CD4-positive, alpha-beta memory T cell (primary cell): ENCODE measurements at places on chromosomes 16 and 17.

DNA sequence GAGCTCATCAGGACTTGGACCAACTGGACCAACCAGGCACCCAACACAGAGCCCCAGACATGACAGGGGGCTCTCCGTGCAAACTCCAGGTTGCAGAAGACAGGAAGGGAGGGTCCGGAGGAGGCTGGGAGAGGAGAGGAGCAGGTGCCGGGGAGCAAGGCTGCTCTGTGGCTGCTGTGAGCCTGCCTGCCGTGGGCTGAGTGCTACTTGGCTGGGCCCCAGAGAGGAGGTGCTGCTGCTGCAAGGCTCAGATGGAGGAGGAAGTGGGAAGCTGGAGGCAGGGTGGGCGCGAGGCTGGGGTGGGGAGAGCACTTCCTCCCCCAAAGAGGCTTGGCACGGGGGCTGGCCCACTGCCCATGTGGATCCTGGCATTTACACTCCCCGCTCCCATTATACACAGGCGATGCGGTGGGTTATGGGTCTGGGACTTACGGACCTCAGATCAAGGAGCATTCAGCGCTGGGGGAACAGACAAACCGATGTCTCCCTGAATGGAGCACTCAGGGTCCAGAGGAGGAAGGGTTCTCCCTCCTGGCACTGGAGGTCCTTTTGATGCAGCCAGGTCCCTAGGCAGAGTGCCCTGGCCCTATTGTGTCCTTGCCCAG is 15.9 kb downstream of the EPOP start:
- no peak for DNase-seq

- DNase-seq = no peak
Measured at GRCh38 chr16:61617219-61617783, 418.9 kb downstream of the CDH8 start.

DNA sequence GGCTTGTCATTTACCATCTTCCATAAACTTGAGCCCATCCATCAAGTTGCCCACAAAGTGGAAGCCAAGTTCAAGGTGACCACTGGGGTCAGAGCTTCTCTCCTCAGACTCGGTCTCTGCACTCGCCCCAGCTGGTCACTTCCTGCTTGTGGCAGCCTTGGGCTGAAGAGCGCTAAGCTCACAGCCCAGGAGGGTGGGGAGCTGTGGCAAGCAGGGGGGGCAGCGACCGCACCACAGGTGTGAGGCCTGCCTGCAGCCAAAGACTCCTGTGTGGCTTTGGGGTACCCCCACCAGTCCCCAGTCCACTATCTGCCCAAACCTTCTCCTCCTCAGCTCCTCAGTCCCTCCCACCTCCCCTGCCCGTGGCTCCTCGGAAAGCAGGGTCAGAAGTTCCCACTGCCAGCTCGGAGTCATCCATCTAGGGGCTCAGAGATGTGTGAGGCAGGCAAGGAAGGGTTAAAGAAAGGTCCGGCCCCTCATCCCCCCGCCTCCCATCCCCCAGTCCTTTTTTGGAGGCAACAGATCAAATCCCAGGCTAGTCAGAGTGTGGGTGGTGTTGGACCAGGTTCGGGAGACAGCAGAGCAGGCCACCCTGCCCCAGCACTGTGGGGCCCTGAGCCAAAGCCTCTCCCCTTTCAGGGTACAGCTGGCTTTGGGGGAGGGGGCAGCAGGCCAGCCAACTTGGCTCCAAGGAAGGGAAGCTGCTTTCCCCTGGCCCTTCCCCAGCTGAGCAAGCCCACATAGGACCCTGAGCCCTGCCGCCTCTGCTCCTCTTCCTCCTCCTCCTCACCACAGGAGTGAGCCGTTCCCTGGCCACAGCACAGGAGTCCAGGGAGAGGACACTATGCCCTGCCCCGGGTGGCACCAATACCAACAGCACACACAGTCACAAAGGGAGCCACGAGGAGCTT is 3.2 kb downstream of the CSF3 start:
- DNase-seq = no peak

- DNase-seq = no peak
Measured at GRCh38 chr17:17569691-17570090, 21.8 kb downstream of the PEMT start.

DNA sequence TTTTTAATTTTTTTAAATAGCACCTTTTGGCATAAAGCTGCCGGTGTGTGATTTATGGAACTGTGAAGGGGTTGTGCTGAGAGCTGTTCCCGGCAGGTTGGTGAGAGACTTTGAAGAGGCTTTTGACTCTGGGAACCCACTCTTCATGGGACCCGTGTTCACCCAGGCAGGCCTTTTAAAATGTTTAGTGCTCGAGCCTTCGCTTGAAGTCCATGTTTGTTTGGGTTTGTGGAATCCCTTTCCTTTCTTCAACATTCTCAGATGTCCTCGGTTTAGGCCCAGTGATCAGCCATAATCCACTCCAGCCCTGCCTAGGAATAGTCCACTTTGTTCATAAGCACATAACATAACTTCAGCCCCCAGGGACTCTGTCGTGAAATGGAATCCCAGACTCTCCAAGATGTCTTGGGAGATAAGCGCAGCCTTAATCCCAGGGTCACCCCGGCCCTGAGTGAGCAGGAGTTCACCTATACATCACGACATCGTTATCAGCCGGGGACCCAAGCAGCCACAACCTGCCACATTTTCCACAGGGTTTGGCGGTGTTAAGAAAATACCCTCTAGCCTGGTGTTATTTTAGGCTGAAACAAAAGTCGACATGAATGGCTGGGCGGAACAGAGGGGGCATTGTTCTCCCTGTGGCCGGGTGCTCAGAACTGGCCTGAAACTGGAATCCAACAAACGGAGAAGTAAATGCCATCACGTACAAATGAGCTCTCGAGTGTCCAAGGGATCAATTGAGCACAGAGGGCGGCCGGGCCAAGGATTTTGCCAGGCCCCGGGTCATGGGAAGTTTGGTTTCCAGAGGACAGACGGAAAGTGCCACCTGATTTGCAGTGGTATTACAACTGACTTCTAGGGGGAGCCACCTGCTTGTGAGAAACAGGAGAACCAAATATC is 145.7 kb upstream of the IRX3 start:
- DNase-seq = no peak

GRCh38 chr16:16052916-16053315 is 103.5 kb downstream of the ABCC1 start:
- no peak for DNase-seq

- no peak for DNase-seq
Measured at GRCh38 chr16:11521055-11521454, 65.7 kb downstream of the LITAF start.

DNA sequence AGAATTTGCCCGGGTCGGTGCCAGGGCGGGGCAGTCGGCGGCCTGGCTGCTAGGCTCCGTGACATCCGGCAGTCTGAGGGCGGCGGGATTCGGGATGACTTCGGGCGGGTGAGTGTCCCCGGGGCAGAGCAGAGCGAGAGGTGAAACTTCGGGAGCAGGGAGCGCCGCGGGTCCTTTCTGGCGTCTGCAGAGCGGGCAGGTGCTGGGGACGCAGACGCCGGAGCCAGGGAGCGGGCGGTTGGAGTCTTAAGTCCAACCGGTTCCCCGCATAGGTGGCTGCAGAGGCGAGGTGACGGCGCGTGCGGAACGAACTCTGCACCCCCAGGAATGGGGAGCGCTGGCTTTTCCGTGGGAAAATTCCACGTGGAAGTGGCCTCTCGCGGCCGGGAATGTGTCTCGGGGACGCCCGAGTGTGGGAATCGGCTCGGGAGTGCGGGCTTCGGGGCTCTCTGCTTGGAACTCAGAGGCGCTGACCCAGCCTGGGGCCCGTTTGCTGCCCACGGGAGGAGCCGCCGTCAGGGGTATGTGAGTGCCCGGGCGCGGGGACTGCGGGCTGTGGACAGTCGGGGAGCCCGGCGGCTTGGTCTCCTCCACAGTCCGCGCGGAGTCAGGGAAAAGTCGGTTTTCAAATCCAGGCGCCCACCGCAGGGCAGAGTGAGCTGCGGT is at the start of gene B4GALNT2:
B4GALNT2 (plus strand) TSS at position 71 of the 666 bp plus-strand sequence; CDS start at position 95, 24 bp downstream.
- no peak for DNase-seq

- no peak for DNase-seq
Measured at GRCh38 chr16:81842564-81843242, 63.6 kb downstream of the PLCG2 start.

GRCh38 chr17:47816111-47816735 is 5.4 kb downstream of the OSBPL7 start:
- no peak for DNase-seq

- no peak for DNase-seq
Measured at GRCh38 chr16:86990451-86990850, 326.7 kb downstream of the C16orf95 start.

- DNase-seq = no peak
Measured at GRCh38 chr16:23394141-23394831, 58.7 kb downstream of the COG7 start.

GRCh38 chr16:60206516-60206915 is 1472.4 kb upstream of the GOT2 start:
- no peak for DNase-seq

DNA sequence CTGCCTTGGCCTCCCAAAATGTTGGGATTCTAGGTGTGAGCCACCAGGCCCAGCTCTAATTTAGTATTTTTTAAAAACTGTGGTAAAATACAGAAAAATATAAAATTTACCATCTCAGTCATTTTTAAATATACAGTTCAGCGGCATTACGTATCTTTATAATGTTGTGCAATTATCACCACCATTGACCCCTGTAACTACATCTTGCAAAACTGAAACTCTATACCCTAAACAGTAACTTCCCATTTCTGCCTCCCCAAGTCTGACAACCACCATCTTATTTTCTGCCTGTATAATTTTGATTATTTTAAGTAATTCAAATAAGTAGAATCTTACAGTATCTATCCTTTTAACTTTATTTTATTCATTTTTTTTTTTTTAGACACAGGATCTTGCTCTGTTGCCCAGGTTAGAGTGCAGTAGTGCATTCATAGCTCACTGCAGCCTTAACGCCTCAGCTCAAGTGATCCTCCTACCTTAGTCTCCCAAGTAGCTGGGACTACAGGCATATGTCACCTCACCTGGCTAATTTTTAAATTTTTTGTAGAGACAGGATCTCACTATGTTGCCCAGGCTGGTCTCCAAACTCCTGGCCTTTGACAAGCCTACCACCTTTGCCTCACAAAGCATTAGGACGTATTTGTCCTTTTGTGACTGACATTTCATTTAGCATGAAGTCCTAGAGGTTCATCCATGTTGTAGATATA is 10.9 kb upstream of the GGA2 start:
- no peak for DNase-seq

DNA sequence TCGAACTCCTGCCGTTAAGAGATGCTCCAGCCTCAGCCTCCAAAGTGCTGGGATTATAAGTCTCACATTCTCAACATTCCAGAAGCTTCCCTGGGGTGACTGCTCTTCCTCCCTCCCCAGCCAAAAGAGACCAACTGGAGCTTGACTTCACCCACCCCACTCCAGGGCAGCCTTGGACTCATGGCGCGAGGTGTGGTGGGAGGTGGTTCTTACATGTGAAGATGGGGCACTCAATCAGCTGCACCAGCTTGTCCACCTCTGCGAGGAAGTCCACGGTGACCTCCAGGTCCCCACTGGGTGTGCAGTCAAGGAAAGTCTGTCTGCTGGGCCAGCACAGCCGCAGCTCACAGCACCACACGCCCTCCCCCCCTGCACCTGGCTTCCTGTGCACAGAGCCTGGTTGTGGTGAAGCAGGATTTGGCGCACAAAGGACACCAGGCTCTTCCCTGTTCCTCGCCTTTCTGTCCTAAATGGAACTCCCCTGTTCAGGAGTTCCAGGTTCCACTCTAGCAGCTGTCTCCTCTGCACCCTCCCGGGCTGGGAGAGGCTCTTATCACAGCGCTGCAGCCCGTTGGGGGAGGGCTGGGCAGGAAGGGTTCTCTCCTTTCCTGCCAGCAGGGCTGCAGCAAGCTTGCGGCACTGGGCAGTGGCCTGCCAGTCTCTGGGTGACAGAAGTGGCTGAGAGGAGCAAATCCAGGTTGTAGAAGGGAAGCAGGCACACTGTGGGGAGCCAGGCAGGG is 9.6 kb upstream of the MTSS2 start:
- no peak for DNase-seq

- DNase-seq = no peak
Measured at GRCh38 chr16:65373097-65373496, 251.2 kb upstream of the CDH11 start.

GRCh38 chr17:80987941-80988461 is 3.6 kb upstream of the CHMP6 start:
- DNase-seq = no peak
